ENCODE measurements at places on chromosomes 4 and X.

DNA sequence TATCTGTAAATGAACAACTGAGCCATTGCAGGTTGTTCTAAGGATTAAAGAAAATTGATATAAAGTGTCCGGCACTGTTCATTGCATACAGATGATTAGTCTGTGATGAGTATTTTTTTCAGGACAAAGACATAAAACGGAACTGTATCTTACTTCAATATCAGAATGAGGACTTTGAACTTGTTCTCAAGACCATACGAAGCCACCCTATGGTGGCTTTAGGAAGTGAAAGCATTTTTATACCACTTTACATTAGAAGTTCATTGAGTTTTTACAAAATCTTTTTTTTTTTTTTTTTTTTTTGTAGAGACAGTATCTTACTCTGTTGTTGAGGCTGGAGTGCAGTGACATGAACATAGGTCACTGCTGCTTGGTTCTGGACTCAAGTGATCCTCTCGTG lies 45.2 kb upstream of the TRIM2 start:
- H3K27ac ChIP-seq, result peak overlapping the region; percentile 39
- no peak overlapping the region for H3K4me3 ChIP-seq
- no peak for DNase-seq
- peaks cover 15% of the 10 kb centered on the region for H3K4me1 ChIP-seq

GRCh38 chr4:188138227-188138626 lies 1.0 kb upstream of the TRIML1 start:
- no peaks in the 10 kb centered on the region for H3K4me1 ChIP-seq
- no peak overlapping the region for H3K27ac ChIP-seq
- H3K36me3 ChIP-seq, result no peaks in the 10 kb centered on the region
- no peak overlapping the region for H3K4me3 ChIP-seq
- no peaks in the 10 kb centered on the region for H3K27me3 ChIP-seq

- H3K4me3 ChIP-seq, result no peak overlapping the region
- H3K4me1 ChIP-seq, result peaks cover 12% of the 10 kb centered on the region
- no peak for DNase-seq
- peaks cover 4% of the 10 kb centered on the region for H3K27me3 ChIP-seq
Measured at GRCh38 chr4:8112036-8112576, 46.5 kb downstream of the ABLIM2 start.

DNA sequence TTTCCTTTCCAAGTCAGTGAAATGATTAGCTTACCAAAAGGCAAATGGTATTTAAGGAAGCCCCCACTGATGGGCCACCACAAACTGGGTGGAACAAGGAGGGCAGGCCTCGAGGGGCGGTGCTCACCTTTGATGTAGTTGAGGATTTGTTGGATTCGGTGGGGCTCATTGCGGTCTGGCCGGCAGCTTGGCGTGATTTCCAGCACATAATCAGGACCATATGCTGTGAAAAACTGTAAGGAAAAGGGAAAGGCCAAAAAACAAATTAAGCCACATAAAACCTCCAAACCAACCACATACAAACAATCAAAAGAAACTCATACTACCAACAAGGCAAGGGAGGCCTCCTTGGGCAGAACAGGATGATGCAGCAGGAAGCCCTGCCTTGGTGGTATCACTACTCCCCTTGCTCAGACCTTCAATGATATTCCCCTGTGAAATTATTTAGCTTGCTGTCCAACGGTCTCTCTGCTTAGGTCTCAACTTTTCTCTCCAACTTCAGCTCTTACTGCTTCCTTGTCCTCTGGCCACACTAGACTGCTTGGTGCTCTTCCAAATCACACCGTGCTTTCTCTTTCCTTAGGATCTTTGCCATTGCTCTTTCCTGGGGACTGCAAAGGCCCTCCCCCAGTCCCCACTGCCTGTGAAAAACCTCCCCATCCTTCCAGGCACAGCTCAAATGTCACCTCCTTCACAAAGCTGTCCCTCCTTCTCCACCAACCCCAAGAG lies 46.1 kb upstream of the CITED1 start:
- no peaks in the 10 kb centered on the region for H3K27me3 ChIP-seq
- H3K27ac ChIP-seq, result no peak overlapping the region
- peak overlapping the region; percentile 25 for H3K4me3 ChIP-seq
- no peaks in the 10 kb centered on the region for H3K4me1 ChIP-seq
